ENCODE measurements at places on chromosomes 16 and 17.

GRCh38 chr17:20187049-20187448 is 177.9 kb downstream of the SPECC1 start:
- no peak for DNase-seq

DNA sequence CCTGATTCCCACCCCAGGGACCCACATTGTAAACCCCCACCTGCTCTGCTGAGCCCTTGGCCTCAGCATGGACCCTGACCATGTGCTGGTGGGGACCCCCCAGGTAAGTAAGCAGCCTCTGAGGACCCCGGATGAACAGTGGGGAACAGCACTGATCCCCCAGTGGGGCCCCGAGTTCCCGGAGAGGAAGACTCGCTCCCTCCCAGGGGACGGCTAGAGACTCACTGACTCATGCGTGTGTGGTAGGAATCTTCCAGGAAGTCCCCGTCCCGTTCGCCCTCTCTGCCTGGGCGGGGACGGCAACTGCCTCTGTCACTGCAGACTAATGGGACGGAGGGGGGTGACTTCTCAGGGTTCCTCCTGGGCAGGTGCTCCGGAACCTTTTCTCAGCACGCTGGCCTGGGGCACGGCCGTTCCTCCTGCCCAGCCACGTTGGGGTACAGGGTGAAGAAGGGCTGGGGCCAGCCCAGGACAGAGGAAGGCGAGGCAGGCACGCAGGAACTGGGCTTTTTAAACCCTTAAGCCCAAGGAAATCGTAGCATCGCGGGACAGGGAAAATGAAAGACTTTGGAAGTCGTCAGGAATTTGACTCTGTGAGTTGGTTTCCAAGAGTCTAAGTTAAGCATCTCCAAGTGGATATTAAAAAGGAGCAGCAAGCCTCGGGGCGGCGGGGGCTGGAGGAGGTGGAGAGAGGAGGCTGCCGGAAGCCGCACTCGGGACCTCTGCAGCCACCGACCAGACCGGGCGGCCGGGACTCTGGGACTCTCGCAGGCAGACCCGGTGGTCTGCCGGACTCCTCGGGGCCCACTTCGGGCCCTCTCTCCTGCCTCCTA is 178.7 kb downstream of the SEC14L1 start:
- DNase-seq = no peak

- no peak for DNase-seq
Measured at GRCh38 chr17:61584866-61585265, 6.2 kb downstream of the NACA2 start.

- DNase-seq = no peak
Measured at GRCh38 chr16:12551530-12551929, 252.2 kb downstream of the CPPED1 start.

GRCh38 chr17:33756021-33756420 is 462.9 kb upstream of the ASIC2 start:
- no peak for DNase-seq

GRCh38 chr16:65833171-65833871 is 533.2 kb upstream of the CDH5 start:
- no peak for DNase-seq

DNA sequence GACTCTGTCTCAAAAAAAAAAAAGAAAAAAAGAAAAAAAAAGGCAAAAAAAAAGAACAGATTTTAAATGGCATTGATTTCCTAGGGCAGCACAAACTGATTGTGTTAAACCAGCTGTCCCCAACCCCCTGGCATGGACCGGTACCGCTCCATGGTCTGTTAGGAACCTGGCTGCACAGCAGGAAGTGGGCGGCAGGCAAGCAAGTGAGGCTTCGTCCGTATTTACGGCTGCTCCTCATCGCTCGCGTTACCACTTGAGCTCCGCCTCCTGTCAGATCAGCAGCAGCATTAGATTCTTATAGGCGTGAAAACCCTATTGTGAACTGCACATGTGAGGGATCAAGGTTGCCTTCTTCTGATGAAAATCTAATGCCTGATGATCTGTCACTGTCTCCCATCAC is 26.6 kb downstream of the MGAT5B start:
- no peak for DNase-seq
